ENCODE measurements at places on chromosomes 16 and 17. TPM values are rescaled to one million over a fixed set of nuclear protein-coding genes. Genes with fewer than 3 reads are reported as not detected.

UTS2R gene
- not detected for total RNA-seq

DNA sequence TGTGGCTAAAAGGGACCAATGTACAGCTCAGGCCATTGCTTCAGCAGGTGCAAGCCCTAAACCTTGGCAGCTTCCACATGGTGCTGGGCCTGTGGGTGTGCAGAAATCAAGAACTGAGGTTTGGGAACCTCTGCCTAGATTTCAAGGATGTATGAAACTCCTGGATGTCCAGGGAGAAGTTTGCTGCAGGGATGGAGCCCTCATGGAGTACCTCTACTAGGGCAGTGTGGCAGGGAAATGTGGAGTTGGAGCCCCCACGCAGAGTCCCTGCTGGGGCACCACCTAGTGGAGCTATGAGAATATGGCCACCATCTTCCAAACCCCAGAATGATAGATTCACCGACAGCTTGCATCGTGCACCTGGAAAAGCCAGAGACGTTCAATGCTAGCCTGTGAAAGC is 13.0 kb downstream of the EFCAB5 start:
- ATAC-seq = no peak

PERCC1 gene
- not detected for total RNA-seq

- ATAC-seq = no peak
Observed at GRCh38 chr17:35726127-35726952, 5.1 kb upstream of the RASL10B start.

- no peak for ATAC-seq
Observed at GRCh38 chr17:57925361-57925990, 29.7 kb downstream of the CUEDC1 start.
